ENCODE measurements at places on chromosomes 11 and 22.
A peak's percentile ranks its signal among the peaks of the same experiment; 100 is the strongest.

DNA sequence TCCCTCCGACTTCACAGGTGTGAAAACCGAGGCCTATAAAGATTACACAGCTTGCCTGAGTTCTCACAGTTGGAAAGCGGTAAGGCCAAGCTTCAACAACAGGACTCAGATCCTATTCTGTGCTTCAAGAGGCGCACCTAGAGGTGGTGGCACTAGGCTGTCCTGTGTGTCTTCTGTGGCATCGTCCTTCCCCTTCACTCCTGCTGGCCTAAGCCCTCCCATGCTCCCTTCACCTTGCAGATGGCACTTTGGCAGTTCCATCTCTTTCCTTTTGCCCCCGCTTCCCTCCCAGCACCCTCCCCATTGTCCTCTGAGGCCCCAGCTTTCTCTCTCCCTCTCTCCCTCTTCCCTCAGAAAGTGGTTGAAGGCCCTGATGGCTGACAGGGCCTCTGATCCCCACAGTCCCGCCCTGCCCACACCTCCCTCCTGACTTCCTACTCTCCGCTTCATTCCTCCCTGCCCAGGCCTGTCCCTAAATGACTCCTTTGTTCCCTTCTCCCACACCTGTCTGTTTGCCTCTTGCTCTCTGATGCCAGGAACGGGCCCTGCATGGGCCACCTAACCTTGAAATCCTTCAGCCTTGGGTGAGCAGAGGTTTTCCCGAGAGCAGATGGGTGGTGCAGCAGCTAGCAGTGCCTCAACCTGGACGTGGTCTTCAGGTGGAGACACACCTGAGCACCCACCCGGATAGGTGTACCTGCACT is 5.8 kb downstream of the TRIM29 start:
- DNase-seq = no peak

DNA sequence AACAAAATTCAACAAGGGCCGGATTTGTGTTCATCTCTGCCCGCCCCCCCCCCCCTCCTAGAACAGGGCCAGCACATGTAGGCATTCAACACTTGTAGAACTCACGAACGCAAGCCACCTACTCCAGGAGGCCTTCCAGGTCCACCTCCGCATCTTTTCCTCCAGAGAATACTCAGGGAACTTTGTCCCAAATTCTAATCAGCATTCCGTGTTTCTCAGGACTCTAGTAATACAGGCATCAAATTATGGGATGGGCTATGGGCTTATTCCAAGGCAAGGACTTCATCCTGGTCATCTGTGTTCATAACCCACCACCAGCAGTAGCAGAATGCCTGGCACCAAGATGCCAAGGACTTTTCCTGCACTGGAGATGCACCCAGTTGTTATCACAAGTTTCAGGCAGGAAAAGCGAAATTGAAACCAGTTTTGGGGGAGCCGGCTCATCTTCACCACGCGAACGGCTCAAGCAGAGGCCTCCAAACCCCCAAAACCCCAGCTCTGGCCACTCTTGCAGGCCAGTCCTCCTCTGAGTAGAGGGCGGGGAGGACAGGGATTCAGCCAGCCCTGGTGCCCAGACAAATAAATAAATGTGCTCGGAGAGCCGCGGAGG is 462 bp downstream of the UBE2L6 start:
- peak; percentile 55 for DNase-seq

DNA sequence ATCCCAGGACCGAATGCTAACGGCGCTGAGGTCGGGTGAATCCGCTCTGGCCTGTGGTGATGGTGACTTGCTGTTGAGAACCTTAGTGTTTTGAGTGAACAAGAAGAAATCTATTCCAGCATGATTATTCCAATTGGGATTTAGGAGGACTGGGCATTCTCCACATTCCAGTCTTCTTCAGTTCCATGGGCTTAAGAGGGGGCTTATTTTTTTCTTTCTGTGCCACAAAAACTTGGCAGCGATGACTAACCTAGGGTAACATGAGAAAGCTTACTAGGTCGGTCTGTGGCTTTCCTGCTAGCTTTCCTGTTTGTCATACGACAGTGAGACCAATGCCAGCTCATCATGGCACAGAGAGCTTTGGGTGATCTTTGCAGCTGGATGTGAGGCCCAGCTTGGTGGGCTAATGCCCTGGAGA is 62.9 kb upstream of the ATXN10 start:
- peak; percentile 79 for DNase-seq

DNA sequence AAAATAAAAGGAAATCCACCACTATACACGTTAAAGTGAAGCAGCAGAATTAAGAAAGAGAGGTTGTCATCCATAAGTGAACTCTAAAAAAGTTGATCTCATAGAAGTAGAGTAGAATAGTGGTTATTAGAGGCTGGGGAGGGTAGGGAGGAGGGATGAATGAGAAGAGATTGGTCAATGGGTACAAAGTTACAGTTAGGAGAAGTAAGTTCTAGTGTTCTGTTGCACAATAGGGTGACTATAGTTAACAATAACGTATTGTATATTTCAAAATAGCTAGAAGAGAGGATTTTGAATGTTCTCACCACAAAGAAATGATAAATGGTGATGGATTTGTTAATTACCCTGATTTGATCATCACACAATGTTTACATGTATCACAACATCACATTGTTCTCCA is 72.0 kb downstream of the CD82 start:
- peak; percentile 18 for DNase-seq

GRCh38 chr11:117271208-117271607 is 19.9 kb upstream of the BACE1-AS start:
- no peak for DNase-seq

DNA sequence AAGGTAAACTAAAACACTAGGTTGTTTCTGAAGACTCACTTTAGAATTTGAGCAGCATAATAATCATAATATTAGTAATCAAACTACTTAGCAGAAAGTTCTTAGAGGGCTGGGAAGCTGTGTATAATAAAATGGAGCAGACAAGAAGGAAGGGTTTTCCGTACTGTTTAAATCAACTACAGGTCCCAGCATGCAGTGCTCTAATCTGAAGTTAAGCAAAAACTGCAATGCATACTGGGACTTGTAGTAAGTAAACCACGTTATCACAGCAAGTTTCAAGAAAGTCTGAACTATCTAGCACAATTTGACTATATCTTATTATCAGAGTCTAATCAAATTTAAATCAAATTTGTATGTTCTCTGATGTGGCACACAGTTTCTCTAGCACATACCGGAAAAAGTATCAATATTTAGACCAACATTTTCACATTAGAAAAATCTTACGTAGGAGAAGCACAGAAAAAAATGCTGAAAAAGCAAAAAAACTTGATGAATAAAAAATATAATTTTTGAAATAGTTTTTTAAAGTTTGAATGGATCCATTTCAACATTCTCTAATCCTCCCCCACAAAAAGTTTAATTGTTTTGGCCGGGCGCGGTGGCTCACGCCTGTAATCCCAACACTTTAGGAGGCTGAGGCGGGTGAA is 8.2 kb downstream of the PHF21A start:
- peak; percentile 82 for DNase-seq

DNA sequence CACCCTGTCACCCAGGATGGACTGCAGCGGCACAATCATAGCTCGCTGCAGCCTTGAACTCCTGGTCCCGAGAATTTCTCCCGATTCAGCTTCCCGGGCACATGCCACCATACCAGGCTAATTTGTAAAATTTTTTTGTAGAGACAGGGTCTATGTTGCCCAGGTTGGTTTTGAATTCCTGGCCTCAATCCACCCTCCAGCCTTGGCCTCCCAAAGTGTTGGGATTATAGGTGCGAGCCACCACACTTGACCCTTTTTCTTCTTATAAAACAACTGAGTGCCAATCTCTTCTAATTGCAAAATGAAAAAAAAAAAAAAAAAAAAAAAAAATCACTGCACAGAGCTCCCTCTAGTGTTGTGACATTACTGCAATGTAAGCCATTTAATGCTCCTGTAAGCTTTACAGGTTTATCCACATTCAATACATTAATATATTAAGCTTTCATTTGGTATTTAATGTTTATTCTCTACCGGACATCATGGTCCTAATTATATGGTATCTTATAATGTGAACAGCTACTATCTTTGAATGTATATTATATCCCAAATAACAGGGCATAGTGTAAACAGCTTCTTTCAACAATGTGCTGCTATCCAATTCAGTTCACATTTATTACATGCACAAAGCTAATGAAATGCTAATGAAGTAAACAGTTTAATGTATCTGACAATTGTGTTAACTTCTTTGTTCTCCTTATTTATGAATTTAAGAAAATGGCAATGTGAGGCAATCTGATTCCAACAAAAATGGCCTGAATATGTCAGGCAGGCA is 44.6 kb downstream of the COPB1 start:
- DNase-seq = peak; percentile 51

GRCh38 chr11:22566293-22566692 is 59.3 kb downstream of the FANCF start:
- no peak for DNase-seq

DNA sequence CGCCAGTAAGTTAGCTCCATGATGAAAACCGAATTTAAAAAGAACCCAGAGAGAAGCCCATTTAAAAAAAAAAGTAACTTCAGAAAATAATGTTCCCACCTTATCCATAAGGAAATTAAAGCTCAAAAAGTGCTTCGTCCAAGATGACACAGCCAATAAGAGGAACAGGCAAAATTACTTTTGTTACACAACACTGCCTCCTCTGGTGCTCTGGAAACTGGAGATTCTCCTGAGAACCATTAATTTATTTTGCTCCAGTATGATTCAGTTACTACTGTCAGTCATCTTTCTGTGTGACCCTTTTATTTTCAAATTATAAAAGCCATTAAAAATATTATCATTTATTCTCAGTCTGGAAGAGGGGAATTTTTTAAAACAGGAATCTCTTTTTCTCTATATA is 2.0 kb downstream of the IFT27 start:
- DNase-seq = peak; percentile 61

GRCh38 chr11:1667906-1668305 is 29.1 kb upstream of the KRTAP5-6 start:
- DNase-seq = no peak

DNA sequence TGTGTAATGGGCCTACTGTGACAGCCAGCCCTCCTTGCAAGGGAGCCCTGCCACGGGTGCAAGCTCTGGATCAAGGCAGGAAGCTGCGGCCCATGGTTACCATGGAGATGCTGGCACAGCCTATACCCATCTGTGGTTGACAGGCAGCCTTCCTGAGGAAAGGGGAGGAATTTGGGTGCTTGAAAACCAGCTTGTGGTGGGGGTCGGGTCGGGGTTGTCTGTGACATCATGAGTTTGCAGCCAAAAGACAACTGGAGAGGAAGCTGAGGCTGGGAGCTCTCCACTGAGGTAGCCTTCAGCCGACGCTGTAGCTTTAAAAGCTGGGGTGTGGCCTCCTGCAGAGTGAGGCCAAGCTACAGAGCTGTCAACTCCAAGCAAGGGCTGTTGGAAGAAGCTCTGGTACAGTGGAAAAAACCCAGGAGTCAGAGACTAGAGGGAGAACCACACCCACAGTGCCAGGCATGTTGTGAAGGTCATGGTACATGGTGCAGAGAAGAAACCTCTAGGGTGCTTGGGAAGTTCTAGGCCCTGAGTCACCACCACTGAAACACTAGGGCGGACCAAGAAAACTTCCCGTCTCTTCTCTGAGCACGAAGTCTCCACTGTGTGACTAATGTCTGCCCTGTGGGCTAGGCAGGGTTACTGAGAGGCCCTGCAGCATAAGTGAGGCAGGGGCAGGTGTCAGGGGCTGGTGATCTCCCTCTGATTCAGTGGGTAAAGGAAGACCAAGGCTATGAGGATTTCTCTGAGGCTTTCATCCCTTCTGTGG is 10.8 kb upstream of the LDHA start:
- DNase-seq = peak; percentile 98

- no peak for DNase-seq
Observed at GRCh38 chr11:13052130-13052571, 43.0 kb downstream of the RASSF10 start.

DNA sequence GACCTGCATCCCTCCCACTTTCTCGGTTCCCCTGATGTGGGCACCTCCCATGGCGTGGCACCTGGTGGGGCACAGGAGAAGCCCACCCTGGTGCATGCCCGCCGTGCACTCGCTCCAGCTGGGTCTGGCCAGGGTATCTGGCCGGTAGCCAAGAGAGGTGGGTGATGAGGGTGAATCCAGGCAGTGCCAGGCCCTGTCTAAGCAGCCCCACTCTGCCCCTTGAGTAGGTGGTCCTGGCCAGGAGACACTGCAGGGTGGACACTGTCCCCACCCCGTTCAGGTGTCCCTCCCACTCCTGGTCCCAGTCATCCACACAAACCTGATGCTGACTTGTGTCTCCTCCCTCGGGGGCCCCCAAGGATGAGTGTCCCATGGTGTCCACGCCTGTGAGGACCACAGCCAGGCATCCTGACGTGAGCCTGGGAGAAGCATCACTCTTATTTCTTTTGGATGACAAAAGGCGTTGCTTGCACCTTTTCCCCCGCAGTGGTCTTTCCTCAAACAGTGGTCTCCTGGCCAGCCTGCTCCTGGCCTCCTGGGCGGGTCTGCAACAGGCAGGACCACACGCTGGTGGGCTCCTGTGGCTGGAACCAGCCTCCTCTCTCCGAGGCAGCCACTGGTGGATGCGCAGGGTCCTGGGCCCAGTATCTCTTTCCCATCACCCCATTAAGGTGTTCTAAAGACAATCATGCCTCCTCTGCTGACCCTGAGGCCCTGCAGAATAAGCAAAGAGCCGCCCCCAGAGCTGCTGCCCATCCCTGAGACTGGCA is 922.3 kb downstream of the BRD1 start:
- DNase-seq = no peak

- no peak for DNase-seq
Observed at GRCh38 chr22:40857309-40857855, 434 bp downstream of the XPNPEP3 start.

GRCh38 chr11:63917692-63918506 is 935 bp upstream of the RCOR2 start:
- no peak for DNase-seq

DNA sequence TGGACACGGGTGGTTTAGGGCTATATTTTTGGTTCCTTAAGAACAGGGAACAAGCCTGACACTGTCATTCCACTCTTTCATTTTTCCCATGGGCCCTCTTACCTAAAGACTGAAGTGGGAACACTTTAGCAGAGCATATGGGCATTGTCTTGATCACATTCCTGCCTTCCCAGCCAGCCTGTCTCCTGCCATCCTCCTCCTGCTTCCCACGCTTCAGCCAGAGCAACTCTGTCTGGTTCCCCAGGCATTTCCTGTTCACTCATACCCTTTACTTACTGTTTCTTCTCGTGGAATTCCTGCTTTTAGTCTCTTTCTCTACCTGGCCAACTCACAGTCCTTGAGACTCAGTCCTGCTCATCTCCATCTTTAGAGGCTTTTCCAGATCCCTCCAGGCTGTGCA is 22.8 kb downstream of the MRPL16 start:
- peak; percentile 23 for DNase-seq

- DNase-seq = peak; percentile 73
Observed at GRCh38 chr11:94574193-94574961, 7.2 kb downstream of the PIWIL4 start.

DNA sequence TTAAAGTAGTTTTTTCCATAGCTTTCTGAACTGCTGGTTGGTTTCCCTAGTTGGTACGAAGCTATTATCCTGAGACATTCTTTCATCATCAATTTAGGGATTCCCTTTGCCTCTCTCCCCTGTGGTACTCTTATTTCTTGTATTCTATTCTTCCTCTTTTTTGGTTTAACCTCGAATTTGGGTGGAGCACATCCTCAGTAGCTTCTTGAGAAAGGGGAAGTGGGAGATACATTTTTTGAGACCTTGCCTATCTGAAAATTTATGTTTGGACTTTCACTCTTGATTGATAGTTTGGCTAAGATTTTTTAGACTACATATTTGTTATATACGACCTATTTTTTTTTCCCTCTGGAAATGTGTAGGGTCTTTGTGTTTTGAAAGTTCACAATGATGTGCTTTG is 121.7 kb upstream of the ZBED5 start:
- no peak for DNase-seq

All from fibroblast of mammary gland (primary cell).